ENCODE measurements at places on chromosomes 7 and 10. TPM values are rescaled to one million over a fixed set of nuclear protein-coding genes. Genes with fewer than 3 reads are reported as not detected.

The EBLN1 gene
- total RNA-seq, result not detected

The RTKN2 gene
- 2.9 TPM for total RNA-seq

The EN2 gene
- total RNA-seq, result not detected

The LBX1 gene
- not detected for total RNA-seq

The NODAL gene
- total RNA-seq, result not detected

The PDE1C gene
- total RNA-seq, result not detected

The PRPS1L1 gene
- not detected for total RNA-seq

DNA sequence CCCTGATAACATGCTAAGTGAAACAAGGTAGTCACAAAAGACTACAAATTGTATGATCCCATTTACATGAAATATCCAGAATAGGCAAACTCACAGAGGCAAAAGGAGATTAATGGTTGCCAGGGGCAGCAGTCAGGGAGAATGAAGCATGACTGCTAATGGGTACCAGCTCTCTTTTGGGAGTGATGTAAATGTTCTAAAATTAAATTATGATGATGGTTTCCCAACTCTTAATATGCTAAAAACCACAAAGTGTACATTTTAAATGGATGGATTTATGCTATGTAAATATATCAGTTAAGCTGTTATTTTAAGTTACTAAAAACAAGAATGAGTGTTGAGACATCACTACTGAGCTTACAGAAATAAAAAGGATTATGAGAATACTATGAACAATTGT, 12.6 kb downstream of the CYP51A1 start:
- no peak overlapping the region for H3K4me3 ChIP-seq
- no peak for DNase-seq
- peaks cover 32% of the 10 kb centered on the region for H3K4me1 ChIP-seq
- H3K27ac ChIP-seq, result no peak overlapping the region
- H3K27me3 ChIP-seq, result no peaks in the 10 kb centered on the region

- no peak overlapping the region for H3K27ac ChIP-seq
- H3K27me3 ChIP-seq, result peaks cover 29% of the 10 kb centered on the region
- no peak overlapping the region for H3K4me3 ChIP-seq
- H3K4me1 ChIP-seq, result no peaks in the 10 kb centered on the region
- no peaks in the 10 kb centered on the region for H3K36me3 ChIP-seq
These were observed 5.2 kb upstream of the CHST15 start for GRCh38 chr10:124098575-124098974.

DNA sequence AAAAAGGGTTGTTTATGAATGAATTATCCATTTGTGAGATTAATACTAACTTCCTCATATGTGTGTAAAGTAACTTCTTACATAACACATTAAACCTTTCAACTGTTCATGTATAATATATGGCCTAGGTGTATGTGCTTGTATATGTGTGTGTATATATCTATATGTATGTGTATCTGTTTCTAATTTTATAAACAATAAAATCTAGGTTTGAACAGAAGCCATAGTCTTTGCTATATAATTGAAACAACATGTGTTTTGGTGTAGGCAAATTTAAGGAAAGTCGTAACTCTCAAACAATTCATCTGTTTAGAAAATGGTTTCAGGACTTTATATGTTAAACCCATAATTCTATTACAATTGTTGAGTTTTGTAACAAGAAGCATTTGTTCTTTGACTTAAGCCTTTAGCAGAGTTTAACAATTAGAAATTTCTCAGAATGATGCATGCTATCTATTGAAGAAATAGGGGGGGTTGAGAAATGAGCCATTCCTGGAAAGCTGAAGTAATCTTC, 103.3 kb downstream of the BBS9 start:
- no peaks in the 10 kb centered on the region for H3K27me3 ChIP-seq
- DNase-seq, result no peak
- H3K4me1 ChIP-seq, result no peaks in the 10 kb centered on the region
- no peaks in the 10 kb centered on the region for H3K36me3 ChIP-seq

GRCh38 chr7:44213877-44214388, 13.2 kb downstream of the YKT6 start:
- H3K27ac ChIP-seq, result no peak overlapping the region
- H3K4me3 ChIP-seq, result no peak overlapping the region
- peaks cover 34% of the 10 kb centered on the region for H3K36me3 ChIP-seq
- H3K27me3 ChIP-seq, result no peaks in the 10 kb centered on the region
- no peak for DNase-seq

- H3K36me3 ChIP-seq, result peaks cover 27% of the 10 kb centered on the region
- no peak overlapping the region for H3K4me3 ChIP-seq
- DNase-seq, result no peak
- H3K27ac ChIP-seq, result peak overlapping the region; percentile 81
These were observed 90.0 kb downstream of the PFKFB3 start for GRCh38 chr10:6292741-6293151.

GRCh38 chr10:79346388-79347225, 662 bp upstream of the PPIF start:
- H3K4me3 ChIP-seq, result peak overlapping the region; percentile 51
- H3K36me3 ChIP-seq, result peaks cover 37% of the 10 kb centered on the region
- peak overlapping the region; percentile 33 for H3K27ac ChIP-seq
- no peaks in the 10 kb centered on the region for H3K27me3 ChIP-seq
- no peak for DNase-seq
- peaks cover 38% of the 10 kb centered on the region for H3K4me1 ChIP-seq

DNA sequence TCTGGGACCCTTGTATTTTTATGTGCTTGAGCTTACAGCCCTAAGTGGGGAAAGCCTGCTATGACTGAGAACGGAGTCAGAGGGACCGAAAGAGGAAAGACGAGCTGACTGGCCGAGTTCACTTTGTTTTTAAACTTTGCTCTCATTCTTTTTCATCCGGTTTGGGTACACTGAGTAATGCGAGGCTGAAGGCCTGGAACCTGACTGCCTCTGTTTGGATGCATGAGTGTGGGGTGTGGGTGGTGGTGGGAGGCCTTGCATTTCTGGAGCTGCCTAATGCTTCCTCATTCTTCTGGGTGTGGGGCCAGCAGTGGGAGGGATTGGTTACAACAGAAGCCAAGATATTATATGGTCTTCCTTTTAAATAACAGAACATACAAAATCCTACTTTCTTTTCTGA, 155.5 kb downstream of the BUB3 start:
- no peak overlapping the region for H3K4me3 ChIP-seq
- no peaks in the 10 kb centered on the region for H3K4me1 ChIP-seq
- H3K27me3 ChIP-seq, result peaks cover 2% of the 10 kb centered on the region
- no peak for DNase-seq
- H3K27ac ChIP-seq, result no peak overlapping the region

- peaks cover 44% of the 10 kb centered on the region for H3K4me1 ChIP-seq
- H3K4me3 ChIP-seq, result no peak overlapping the region
- peaks cover 32% of the 10 kb centered on the region for H3K36me3 ChIP-seq
- H3K27ac ChIP-seq, result peak overlapping the region; percentile 51
- H3K27me3 ChIP-seq, result no peaks in the 10 kb centered on the region
- DNase-seq, result no peak
These were observed 11.5 kb upstream of the SH2D4B start for GRCh38 chr10:80526218-80526617.

- no peaks in the 10 kb centered on the region for H3K4me1 ChIP-seq
- H3K27ac ChIP-seq, result no peak overlapping the region
These were observed 149.1 kb upstream of the CALCR start for GRCh38 chr7:93723424-93724124.

All from activated T-helper 2 cell treated with anti-CD3 and anti-CD28 coated beads, Interferon-gamma antibody, Interleukin-2, Interleukin-4, amounts not matched to agents 10 μg/mL and 5 μg/mL and 100 μg/mL, durations not matched to agents 14 hours and 24 hours and 36 hours (primary cell).